Inflammatory macrophage treated with lipopolysaccharide for 1 hour (primary cell): ENCODE measurements at places on chromosomes 1 and 21.

- no peak for DNase-seq
Measured at GRCh38 chr1:231653632-231654031, 27.0 kb downstream of the DISC1 start.

DNA sequence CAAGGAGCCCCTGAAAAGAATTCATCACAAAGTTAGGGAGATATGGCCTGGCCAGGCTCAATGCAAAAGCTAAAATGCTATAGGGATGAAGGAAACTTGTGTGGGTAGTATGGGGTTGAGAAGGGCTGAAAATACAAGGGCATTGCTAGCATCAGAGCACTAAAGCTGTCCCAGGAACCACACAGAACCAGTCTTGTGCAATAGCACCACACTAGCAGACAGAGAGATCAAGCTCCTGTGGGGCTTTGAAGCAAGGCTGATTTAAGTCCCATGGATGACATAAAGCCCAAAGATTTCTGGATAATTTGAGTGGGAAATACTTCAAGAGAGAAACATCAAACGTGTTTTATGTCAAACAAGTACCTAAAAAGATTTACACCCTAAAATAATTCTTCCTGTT is 97.1 kb downstream of the VAV3 start:
- DNase-seq = no peak

DNA sequence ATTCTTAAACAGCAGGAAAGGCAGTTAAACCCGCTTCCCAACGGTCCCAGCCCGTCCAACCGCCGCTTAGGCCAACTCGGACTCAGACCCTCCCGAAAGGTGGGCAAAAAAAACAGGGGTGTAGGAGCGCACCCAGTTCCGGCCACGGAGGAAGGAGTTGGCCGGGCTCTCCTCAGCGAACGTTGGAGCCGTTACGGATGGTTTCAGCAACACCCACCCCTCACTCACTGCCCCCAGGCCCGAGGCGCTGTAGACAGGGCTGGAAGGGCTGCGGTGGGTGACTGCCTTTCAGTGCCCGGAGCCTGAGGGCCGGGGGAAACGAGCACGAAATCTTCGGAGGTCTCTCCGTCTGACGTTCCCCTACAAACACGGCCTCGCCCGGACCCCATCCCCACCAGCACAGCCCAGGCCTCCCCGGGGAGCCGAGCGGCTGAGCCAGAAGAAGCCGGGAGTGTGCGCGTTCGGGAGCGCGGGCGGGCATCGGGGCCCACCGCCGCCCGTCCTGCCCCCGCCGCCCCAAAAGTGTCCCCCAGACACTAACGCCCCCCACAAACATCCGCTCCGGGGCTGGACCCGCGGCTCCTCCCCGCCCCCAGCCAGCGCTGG is 1.3 kb downstream of the KDM5B start:
- DNase-seq = no peak

- no peak for DNase-seq
Measured at GRCh38 chr1:99682291-99682751, 36.4 kb downstream of the PALMD start.

DNA sequence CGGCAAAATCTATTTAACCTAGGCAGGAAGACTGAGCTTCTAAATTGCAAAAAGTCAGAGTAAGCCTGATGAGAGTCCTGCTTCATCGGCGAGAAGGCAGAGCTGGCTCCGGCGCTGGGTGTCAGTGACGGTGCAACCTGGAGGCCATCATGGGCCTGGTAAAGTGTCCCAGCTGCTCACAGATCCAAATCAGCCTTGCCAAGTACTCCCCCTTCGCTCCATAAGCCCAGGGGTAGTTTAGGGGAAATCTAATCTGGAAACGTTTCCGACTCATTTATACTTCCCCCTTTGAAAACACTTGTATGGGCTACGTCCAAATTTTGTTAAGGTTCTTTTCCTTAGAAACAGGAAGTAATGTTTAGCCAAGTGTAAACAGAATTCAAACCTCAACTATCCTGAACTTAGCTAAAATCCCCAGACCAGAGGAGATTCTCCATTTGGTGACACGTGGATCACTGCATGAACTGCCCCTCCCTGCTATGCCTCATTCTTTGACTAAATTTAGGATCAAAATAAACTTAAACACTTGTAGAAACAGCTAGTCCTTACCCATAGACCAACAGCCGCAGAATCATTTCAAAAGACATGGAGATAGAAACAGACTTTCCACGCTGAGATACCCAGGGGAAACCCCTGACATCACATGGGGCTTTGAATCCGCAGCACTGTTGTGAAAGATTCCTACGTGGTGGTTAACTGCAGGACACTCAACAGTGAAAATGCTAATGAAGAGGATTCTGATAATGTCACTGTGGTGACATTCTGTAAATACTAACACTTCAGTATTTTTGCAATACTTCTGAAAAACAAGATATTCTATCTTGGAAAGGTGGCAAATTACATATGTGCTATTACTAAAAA is 172.7 kb downstream of the TGFBR3 start:
- peak; percentile 88 for DNase-seq

DNA sequence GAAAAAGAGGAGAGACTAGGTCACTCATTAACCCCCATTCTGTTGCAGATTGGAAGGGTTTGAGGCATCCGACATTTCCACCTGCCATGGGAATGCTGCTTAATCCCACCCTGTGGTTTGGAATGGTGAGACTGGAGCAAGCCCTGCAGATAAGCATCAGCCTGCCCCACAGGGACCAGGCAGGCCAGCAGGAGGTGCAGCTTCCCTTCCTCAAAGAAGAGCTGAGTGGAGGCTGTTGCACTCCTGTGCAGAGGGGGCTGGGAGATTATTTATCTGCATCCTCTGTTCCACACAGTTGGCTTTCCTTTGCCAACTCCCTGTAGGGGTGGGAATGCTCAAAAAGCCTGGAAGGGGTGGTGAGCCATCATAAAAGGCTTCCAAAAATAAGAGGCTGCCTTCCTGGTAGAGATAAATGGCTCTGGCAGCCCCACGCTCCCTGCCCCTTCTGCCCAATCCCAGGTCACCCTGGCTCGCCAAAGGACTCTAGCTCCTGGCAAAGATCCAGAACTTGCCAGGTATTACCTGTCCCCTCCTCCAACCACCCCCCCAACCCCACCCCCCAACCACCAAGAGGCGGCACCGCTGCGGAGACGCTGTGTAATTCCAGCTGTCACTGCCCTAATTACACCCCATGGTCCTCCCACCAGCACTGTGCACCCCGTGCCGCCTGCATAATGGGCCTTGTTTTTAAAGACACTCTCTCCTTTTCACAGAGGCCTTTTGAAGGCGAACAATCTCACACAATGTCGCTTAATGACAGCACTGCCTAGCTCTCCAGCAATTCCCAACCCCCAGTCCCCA is 83.0 kb upstream of the ZC3H12A start:
- no peak for DNase-seq

- DNase-seq = no peak
Measured at GRCh38 chr1:65412256-65412983, 8.0 kb upstream of the LEPR start.

DNA sequence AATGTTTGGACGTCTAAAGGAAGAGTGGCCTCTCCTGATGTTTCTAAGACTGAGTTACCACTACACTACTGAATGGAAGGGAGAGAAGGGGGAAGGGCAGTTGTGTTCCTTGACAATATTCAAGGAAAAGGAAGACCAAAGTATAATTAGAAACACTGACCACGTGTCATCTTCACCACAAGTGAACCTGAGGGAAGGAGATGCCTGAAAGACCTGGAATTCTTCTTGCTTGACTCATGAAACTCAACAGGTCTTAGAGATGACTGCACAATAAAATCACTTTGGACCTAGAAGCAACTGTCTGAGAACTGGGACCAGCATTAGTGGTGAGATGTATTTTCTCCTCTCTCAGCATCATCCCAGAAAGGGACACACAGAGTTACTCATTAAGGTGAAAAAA is 56.7 kb downstream of the PTPN14 start:
- DNase-seq = no peak

- DNase-seq = no peak
Measured at GRCh38 chr1:33698361-33699035, 165.4 kb upstream of the HMGB4 start.

- no peak for DNase-seq
Measured at GRCh38 chr1:67695963-67696362, 11.0 kb downstream of the GADD45A start.

GRCh38 chr1:175073061-175073460 is 5.4 kb downstream of the TNN start:
- peak; percentile 74 for DNase-seq

DNA sequence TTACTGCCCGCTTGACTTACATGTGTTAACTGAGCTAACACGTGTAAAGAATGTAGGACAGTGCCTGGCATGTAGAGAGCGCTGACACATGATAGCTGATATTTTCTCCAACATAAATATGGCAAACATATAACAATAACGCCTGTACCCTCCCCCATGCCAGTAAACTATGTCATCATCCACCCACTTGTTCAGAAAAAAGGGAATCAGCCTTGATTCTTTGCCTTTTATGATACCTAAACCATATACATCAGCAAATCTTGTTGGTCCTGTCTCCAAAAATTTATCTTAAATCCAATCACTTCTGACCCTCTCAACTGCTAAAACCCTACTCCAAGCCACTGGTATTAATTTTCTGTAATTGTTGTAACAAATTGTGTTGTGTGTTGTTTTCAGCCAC is 1.1 kb upstream of the ZNF692 start:
- DNase-seq = peak; percentile 23

DNA sequence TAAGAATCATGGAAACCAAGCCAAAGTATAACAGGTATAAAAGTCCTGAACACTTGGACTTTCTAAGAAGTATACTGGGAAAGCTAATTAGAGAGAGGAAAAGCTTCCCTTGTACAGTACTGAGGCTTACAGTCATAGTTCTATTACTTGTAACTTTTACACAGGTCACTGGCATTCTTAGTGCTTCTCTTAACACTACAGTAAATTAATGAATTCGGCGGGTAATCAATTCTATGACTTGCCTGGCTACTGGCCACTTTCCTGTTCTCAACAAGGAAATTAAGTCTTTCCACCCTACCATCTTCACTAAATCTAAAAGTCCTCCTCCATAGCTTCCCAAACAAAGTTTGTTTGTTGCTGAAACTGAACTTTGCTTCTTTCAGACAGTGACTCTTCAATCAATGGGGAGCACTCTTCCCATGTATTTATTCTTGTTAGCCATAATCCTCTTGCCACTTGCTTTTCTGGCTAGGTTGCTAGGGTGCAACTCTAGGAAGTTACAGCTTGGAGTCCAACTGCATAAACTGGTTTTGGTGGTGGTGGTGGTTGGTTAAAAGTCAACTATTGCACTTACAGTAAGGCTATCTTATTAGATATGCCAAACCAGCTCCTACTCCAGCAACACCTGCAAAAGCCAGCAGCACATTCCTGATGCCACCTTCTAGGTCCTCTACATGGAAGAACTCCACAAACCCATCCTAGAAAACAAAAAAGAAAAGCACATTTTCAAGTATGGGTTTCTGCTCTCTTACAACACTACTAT is 2.4 kb downstream of the MCL1 start:
- DNase-seq = peak; percentile 34

GRCh38 chr1:94851571-94851970 is 31.4 kb downstream of the SLC44A3 start:
- no peak for DNase-seq

DNA sequence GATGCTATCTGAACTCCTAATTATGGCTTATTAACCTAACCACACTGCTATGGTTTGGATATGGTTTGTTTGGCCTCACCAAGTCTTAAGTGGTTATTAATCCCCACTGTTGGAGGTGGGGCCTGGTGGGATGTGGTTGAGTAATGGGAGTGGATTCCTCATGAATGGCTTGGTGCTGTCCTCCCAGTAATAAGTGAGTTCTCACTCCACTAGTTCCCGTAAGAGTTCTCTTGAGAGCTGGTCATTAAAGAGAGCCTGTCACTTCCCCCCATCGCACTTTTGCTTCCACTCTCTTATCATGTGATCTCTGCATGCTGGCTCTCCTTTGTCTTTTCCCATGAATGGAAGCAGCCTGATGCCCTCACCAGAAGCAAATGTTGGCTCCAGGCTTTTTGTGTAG is 328.8 kb downstream of the PLA2G4A start:
- DNase-seq = no peak

DNA sequence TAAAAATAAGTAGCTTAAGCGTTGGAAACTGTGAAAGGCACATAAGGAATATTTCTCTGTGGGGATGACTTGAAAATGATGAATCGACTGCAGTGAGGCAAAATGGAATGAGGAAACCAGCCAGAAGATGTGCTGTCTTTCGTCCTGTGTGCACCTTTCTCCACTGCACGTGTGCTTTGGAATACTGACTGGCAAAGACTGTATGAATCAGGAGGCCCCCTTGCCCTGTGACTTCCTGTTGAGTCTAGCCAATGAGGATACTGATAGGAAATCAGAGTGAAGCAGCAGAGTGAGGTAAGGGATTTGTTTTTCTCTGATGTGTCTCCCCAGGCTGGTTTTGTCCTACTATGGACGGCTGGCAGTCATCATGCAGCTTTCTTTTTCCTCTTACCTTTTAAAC is 118.2 kb upstream of the ADGRL4 start:
- no peak for DNase-seq
